Cardiac atrium fibroblast (primary cell): ENCODE measurements at places on chromosomes 11 and 22. TPM values are rescaled to one million over a fixed set of nuclear protein-coding genes. Genes with fewer than 3 reads are reported as not detected.

The MPPED1 gene
- total RNA-seq, result 0.18 TPM in 1 of 2 replicates, not detected in the other

The NLRP10 gene
- total RNA-seq, result not detected in 2 replicates

The SLC43A1 gene
- total RNA-seq, result 8.6 and 14.6 TPM in 2 replicates

The MS4A1 gene
- total RNA-seq, result not detected in 2 replicates

The HTR3B gene
- not detected in 2 replicates for total RNA-seq

The NAALADL1 gene
- 19.1 and 24.6 TPM in 2 replicates for total RNA-seq
